ENCODE measurements at places on chromosomes 4 and X.

GRCh38 chrX:1205681-1206611, 6.5 kb downstream of the CRLF2 start:
- peak; percentile 25 for DNase-seq

DNA sequence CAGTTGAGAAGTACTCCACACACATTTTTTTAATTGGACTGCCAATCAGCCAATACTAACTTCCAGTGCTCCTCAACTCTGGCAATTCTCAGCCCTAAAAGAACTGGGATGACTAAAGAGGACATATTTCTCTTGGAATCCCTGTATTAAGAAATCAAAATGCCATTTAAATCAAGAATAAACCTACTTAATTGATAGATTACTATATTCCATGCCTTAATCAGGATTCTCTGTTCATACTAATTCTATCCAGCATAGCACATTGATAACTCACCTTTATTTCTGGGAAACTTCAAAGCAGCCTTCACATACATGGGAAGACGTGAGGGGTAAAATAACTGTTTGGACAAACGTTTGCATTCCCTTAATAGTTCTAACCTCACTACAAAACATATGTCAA, 93.0 kb upstream of the DKK2 start:
- no peak for DNase-seq

DNA sequence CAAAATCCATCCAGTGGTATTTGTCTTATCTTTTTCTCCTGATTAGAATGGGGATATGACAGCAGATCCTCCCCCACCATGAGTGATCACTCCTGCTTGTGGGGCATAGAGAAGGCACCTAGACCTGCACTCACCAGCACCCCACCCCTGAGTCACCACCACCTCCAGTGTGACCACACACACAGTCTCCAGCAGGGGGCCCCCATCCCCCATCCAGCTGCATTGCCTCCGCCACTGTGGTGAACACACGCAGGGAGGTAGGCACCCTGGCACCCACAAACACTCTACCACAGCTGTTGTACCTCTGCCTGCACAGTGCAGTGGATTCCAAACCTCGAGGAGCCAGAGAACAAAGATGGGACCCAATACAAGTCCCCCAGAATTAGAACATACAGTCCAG, 9.0 kb upstream of the MAGEA8 start:
- DNase-seq, result no peak

- DNase-seq, result no peak
Observed at GRCh38 chrX:118525174-118525730, 29.6 kb downstream of the DOCK11 start.

- no peak for DNase-seq
Observed at GRCh38 chrX:120287513-120288112, 23.6 kb downstream of the TMEM255A start.

Data from GM03348 (cell line).